ENCODE measurements at places on chromosomes 4 and X.

- no peak for DNase-seq
Measured at GRCh38 chr4:141692081-141692480, 55.7 kb downstream of the IL15 start.

- no peak for DNase-seq
Measured at GRCh38 chr4:165944900-165945299, 71.9 kb downstream of the TLL1 start.

DNA sequence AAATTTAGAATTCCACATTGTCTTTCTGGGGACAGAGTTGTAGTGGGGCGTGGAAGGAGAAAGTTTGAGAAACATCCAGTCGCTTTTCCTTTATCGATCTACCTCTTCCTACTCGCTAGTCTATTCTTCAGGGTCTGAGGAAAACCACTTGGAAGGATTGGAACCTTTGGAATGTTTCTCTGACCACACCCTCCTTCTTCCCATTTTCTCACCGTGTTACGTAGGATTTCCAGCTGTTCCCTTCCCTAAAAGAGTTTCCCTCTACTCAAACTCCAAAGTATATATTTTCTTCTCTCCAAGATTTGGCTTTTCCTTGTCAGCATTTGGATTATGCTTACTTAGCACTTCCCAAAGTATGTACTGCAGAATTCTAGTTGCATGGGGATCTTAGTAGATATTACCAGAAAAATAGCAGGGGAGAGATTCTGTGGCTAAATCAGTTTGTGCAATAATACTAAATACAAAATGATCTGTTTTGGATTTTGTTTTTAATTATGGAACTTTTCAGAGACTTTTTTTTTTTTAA is 4.9 kb downstream of the ENPEP start:
- no peak for DNase-seq

GRCh38 chrX:17535229-17535628 is 160.2 kb downstream of the NHS start:
- DNase-seq, result peak; percentile 29

DNA sequence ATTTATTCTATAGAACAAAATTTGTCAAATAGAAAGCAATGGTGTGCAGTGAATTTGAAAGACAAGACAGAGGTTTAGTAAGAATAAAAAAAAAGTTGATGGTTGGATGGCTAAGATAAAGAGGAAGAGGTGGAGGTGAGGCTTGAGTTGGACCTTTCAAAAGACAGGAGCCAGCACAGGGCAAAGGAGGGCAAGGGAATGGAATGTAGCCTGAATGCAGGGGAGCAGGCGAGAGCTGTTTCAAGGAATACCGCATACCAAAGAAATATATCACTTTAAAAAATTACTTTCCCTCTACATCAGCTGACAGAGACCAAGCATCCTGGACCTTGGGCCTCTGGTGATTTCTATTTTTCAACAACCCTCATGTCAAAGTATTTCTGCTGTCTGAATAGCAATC is 38.0 kb upstream of the CXXC4 start:
- DNase-seq, result no peak

- no peak for DNase-seq
Measured at GRCh38 chr4:80279751-80280150, 13.3 kb downstream of the FGF5 start.

Data from activated T-cell treated with anti-CD3 and anti-CD28 coated beads for 48 hours (primary cell).